ENCODE measurements at places on chromosomes 1 and 21.

GRCh38 chr21:18000981-18001686 lies 182.0 kb upstream of the C21orf91 start:
- DNase-seq = no peak

DNA sequence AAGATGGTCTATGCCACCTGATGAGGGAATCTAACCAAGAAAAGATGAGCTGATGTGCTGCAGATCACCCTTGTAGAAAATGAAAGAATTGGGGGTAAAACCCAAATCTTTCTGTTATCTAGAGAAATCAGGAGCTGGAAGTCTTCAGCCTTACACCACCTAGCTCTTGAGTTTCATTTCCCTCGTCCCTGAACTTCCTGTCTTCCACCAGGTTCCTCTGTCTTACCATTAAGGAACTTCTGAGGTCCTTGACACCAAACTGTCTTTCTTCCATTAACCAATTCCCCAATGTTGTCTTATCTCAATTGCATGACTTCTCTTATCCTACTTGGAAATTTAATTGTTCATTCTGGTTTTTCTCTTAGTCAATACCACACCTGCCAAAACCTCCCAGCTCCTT lies 31.5 kb downstream of the LPAR3 start:
- DNase-seq = no peak

GRCh38 chr21:39009587-39010225 lies 173.5 kb downstream of the PSMG1 start:
- no peak for DNase-seq

DNA sequence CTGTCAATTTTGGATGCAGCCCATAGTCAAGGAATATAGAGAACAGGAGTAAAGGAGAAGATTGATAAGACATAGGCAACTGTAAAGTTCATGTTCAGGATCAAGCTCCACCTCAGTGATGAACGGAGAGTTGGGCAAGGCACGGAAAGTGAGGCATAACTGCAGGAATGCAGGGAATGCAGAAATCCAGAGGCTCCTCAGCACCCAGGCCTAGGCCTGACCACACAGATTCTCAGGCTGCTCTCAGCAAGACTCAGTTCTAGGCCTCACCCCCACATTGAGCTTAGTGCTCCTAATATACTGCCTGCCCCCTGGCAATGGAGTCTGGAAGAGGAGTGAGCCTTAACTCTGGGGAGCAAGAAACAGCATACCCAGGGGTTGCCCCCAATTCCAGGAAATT lies 36.3 kb upstream of the S1PR1 start:
- DNase-seq = no peak

GRCh38 chr1:147620543-147620942 lies 49.8 kb downstream of the ACP6 start:
- no peak for DNase-seq

- DNase-seq = no peak
Observed at GRCh38 chr1:31905681-31906080, 32.5 kb downstream of the PTP4A2 start.

- DNase-seq = peak; percentile 46
Observed at GRCh38 chr1:93844262-93845045, 34.6 kb downstream of the DNTTIP2 start.

Measured in CD4-positive, alpha-beta T cell treated with Interleukin-15 for 1 hour (primary cell).